GM18507 (cell line): ENCODE measurements at places on chromosomes 6 and 20.

GRCh38 chr6:152952045-152952444 lies 30.8 kb downstream of the FBXO5 start:
- DNase-seq = no peak

GRCh38 chr6:33088931-33089620 lies 13.3 kb downstream of the HLA-DPB1 start:
- no peak for DNase-seq

GRCh38 chr6:151073701-151074100 lies 166.1 kb upstream of the AKAP12 start:
- DNase-seq = no peak

DNA sequence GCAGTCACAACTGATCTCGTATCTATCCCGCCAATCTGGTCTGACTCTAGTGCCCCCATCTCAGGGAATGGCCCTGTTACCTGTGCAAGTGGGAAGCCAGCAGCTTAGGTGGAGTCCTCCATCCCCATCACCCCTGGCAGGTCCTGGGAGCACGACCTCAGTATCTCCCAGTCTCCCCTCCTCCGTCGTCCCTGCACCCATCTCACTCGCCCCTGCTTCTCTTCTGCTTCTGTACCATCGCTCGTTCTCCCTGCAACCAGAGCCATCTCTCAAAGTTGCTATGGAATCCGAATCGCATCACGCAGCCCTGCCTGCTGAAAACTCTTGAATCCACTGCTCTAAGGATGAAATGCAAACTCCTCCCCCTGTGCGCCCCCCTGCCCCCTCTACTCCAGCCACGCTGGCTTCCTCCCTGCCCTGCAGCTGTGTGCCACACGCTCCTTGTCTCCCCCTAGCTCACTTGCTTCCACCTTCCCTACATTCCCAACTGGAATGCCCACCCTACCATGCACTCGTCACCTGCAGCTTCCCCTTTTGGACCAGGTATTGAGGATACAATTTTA lies 64.0 kb upstream of the PTGIS start:
- DNase-seq = no peak

- no peak for DNase-seq
Measured at GRCh38 chr6:39218868-39219567, 10.3 kb downstream of the KCNK5 start.

DNA sequence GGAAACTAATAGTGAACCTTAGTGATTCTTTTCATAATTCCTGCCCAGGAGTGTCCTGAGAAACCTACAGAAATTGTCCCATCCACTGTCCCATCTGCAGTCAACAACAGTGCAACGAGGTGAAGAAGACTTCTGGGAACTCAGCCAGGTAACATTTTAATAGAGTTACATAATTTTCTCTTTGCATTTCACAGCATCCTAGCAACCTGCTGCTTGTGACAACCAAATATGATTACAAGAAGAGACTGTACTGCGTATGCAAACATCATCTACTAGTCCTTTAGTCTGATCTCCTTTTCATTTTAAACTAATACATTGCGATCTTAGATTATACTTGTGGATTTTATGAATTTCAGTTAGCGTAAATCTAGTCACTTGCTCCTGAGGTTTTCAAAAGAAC lies 951.6 kb downstream of the TFAP2A start:
- no peak for DNase-seq

DNA sequence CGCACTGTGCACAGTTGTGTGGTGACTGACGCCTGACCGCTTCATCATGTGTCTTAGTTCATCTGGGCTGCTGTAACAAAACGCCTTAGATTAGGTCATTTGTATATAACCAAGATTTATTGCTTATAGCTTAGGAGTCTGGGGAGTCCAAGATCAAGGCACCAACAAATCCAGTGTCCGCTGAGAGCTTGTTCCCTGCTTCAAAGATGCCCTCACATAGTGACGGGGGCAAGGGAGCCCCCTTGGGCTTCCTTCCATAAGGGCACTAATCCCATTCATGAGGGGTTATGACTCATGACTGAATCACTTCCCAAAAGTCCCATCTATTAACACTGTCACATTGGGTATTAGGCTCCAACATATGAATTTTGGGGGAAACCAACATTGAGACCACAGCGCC lies 34.6 kb downstream of the CYP24A1 start:
- DNase-seq = no peak

DNA sequence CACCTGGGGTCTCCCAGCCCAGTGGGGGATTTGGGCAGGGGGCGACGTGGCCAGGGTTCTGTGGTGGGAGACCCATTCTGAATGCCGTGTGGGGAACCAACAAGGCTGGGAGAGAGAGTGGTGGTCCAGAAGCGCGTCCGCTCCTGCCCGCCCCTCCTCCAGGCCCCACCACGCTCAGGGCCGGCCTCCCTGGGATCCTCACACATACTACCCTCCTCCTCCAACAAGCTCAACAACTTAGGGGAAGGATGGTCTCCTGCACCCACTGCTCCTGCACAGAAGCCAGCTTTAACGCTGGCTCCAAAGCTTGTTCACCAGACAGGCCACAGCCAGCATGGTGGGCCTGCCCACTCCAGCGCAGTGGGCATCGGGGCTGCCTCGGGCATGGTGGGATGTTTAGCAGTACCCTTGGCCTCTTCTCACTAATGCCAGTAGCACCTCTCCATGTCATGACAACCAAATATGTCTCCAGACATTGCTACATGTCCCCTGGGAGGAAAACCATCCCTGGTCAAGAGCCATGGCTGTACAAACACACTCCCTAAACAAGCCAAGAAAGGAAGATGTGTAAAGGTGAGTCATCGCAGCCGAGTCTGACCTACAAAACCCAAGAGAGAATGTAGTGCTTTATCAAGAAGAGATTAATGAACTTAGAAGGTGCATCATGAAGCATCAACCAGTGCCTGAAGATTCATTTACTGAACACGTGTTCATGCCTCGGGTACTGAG lies 75.7 kb downstream of the BMP7 start:
- no peak for DNase-seq

GRCh38 chr6:111761783-111762312 lies 111.4 kb downstream of the FYN start:
- DNase-seq = no peak

- no peak for DNase-seq
Measured at GRCh38 chr6:72386324-72386723, 235.5 kb upstream of the KCNQ5 start.

- DNase-seq = no peak
Measured at GRCh38 chr6:154276810-154277628, 79.6 kb downstream of the IPCEF1 start.

- no peak for DNase-seq
Measured at GRCh38 chr6:109229536-109229935, 134.2 kb downstream of the CEP57L1 start.

GRCh38 chr6:69026243-69026642 lies 391.2 kb downstream of the ADGRB3 start:
- DNase-seq = no peak

DNA sequence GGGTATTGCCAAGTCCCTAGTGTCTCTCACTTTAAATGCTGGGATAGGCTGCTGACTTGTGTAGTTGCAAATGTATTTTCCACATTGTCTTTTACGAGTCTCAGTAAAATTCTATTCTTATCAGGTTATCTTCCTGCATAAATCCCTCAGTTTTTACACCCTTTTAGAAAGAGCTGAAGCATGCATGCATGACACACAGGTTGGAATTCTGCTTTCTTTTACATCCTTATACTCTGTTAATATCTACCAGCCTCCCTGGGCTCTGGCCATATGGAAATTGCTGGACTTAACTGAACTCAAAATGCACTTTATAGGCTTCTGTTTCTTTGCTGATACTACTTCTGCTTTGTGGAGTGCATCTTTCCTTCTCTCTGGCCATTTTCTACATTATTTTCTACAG lies 477.4 kb downstream of the FRK start:
- no peak for DNase-seq

GRCh38 chr6:160831739-160832138 lies 129.7 kb downstream of the PLG start:
- DNase-seq = no peak

DNA sequence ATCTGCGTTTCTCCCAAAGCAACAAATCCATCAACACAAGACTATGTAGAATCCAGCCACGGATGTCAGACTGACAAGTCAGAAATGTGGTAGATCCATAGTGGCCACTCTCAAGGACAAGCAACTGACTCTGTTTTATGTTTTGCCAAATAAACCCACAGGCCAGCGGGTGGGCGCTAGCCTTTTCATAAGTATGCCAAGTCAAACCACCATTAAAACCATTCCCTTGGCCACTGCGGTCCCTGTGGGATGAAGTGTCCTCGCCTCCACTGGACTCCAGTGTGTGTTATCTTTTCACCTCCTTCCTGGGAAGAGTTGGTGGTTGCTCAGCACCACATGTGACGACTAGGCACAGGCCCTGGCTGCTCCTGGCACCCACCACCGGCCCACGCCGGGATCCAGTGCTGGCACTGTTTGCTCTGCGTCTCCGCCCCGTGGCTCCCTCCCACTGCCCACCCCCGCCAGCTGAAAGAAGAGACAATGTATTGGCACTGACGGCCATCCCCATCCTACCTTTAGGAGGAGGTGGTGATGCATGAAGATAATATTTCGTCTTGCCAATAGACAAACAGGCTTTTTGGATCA lies 103.4 kb downstream of the FOXC1 start:
- DNase-seq = no peak

DNA sequence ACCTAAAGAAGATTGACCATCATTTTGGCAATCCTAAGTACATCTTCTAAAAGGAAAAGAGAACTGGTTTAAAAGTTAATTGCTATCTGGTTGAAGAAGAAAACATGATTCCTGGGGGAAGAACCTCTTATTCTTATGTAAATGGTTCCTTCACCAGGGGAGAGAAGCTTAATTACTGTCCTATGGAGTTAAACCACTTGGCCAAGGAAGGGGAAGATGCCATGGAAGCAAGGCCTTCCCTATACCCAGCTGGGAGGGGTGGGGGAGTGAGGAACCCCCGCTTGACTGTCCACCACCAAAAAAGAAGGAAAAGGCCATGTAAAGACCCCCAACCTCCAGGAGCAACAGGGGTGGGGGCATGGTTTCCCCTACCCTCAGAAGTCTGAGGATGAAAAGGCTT lies 962.1 kb downstream of the GRIK2 start:
- DNase-seq = no peak

DNA sequence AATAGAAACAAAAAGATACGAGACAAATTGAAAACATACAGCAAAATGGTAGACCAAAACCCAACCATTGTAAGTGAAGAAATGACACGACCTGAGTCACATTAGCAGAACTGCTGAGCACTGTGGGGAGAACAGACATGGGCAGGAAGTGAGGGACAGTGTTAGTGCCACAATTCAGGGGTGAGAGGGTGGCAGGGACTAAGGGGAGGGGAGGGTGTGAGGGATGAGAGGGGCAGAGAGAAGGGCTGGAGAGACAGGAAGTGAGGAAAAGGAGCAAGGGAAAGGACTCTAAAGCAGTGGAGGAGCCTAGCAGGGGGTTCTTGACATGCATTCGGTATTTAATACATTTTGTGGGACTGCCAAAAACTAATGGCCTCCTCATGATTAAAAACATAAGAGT lies 45.0 kb upstream of the TRIM26 start:
- DNase-seq = no peak

- DNase-seq = no peak
Measured at GRCh38 chr6:1893470-1894130, 283.9 kb downstream of the FOXC1 start.

DNA sequence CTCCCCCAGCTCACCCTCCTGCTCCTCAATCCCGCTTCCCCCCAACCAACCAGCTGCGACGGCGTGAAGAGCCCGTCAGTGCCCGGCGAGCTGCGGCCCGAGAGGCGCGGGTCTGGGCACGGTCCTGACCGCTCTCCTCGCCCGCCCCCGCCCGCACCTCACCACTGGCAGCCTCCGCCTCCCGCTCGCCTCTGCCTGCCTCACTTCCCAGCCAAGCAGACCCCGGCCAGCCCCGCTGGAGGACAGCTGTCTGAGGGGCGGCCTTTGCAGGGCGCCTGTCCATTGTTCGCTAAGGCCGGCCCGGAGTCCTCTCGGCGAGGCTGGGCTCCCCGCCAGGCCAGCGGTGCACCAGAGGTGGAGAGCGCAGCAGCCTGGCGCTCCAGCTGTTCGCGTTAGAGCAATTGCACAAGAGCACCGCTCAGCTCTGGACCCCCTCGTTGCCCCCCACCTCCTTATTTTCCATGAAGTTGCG lies 1.3 kb downstream of the SOBP start:
- DNase-seq = no peak

GRCh38 chr20:8860011-8860495 lies 208.8 kb upstream of the PLCB4 start:
- no peak for DNase-seq

DNA sequence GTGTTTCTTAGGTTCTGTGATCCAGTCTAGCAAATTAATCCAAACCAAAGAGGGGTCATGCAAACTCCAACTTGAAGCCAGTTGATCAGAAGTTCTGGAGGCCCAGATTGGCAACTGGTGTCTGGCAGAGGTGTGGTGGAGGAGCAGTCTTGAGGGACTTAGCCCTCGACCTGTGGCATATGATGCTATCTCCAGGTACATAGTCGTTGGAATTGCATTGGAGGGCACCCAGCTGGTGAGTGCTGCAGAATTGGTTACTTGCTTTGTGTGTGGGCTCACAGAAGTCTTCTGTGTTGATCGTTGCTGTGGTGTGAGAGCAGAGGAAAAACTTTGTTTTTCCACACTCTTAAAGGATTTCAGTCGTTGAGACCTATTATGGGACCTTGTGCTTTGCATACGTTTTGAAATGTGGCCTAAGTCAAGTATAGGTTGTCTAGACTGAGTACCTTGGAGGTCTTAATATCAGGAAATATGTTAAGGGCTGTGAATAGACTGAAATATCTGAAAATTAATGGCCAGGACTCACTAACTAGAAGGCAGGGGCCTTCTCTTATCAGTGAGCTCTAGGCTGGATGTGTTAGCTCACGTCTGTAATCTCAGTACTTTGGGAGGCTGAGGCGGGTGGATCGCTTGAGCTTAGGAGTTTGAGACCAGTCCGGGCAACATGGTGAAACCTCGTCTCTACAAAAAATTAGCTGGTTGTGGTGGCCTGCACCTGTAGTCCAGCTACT lies 7.8 kb downstream of the PANK2 start:
- DNase-seq = no peak

GRCh38 chr20:15942130-15942529 lies 631.1 kb downstream of the KIF16B start:
- DNase-seq = no peak

GRCh38 chr6:43170417-43170930 lies 595 bp upstream of the SRF start:
- no peak for DNase-seq

DNA sequence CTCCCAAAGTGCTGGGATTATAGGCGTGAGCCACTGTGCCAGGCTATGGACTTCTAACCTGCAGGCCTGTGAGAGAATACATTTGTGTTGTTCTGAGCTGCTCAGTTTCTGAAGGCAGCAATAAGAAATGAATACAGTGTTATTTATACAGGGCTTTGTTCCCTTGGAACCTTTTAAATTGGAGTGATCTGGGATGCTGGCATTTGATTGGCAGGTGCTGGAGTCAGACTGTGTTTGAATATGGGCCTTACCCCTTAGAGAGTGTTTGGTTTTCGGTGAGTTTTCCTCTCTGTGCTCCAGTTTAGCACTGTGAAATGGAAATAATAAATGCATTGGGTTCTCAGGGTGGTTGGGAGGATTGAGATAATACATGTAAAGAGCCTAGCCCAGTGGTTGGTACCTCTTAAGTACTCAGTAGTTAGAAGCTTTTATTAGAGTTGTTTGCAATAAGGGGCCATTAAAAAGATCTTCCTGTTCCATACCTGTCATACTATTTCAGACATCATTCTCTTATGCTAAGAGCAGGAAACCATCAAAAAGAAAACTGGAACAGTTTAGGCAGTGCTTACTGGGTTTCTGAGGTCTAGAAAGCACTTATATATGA lies 22.1 kb downstream of the BMP6 start:
- DNase-seq = no peak
